ENCODE measurements at places on chromosomes 6 and 20. TPM values are rescaled to one million over a fixed set of nuclear protein-coding genes. Genes with fewer than 3 reads are reported as not detected.

The BMP2 gene
- total RNA-seq = 8.7 TPM

The E2F3 gene
- total RNA-seq = 5.4 TPM

The ZKSCAN4 gene
- total RNA-seq = 8.0 TPM

The THBS2 gene
- 94.3 TPM for total RNA-seq

The TRIM10 gene
- 2.2 TPM for total RNA-seq

The EPHA7 gene
- total RNA-seq = 90.2 TPM

- no peaks in the 10 kb centered on the region for H3K36me3 ChIP-seq
- no peaks in the 10 kb centered on the region for H3K4me1 ChIP-seq
- no peak overlapping the region for H3K27ac ChIP-seq
- peaks cover 79% of the 10 kb centered on the region for H3K27me3 ChIP-seq
Measured at GRCh38 chr6:149978610-149979009, 14.9 kb downstream of the ULBP1 start.

GRCh38 chr6:87482366-87482765, 9.6 kb downstream of the SLC35A1 start:
- DNase-seq = no peak
- no peaks in the 10 kb centered on the region for H3K27me3 ChIP-seq
- no peak overlapping the region for H3K4me3 ChIP-seq
- H3K4me1 ChIP-seq = no peaks in the 10 kb centered on the region
- no peaks in the 10 kb centered on the region for H3K36me3 ChIP-seq

- DNase-seq = peak; percentile 63
- H3K36me3 ChIP-seq = no peaks in the 10 kb centered on the region
- H3K4me3 ChIP-seq = no peak overlapping the region
- no peaks in the 10 kb centered on the region for H3K4me1 ChIP-seq
- H3K27me3 ChIP-seq = no peaks in the 10 kb centered on the region
- H3K27ac ChIP-seq = no peak overlapping the region
Measured at GRCh38 chr6:125310994-125311649, 9.4 kb upstream of the HDDC2 start.

DNA sequence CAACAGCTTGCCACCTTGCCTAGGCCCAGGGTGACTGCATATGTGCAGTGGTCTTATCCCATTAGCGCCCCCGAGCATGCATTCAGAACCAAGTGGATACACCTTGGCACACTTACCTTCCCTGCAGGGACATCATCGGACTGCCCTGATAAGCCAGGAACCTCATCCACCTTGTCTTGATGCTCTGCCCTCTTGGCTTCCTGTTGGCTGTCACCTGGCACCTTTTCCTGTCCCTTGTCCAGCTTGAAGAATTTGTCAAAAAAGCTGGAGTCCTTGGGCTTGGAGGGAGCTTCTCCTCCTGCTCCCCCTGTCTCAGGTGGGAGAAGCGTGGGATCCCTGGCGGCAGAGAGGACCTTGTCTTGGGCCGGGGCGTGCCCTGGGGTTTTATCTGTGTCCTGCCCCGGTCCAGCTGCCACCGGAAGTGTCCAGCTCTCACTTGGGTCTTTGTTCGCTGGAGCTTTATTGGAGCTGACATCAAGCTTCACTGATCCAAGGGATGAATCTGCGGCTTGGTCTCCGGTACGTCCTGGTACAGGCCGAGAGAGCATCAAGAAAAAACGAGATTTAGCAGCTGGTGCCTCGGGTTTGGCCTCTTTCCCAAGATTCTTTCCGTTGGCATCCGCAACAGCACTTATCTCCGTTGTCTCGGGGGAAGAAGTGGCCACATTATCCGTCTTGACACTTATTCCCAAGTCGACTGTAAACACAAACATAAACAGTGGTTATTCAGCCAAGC, 42.0 kb downstream of the BCAS1 start:
- no peak for DNase-seq
- H3K4me3 ChIP-seq = peak overlapping the region; percentile 26
- H3K27ac ChIP-seq = no peak overlapping the region
- no peaks in the 10 kb centered on the region for H3K27me3 ChIP-seq
- H3K36me3 ChIP-seq = no peaks in the 10 kb centered on the region

GRCh38 chr6:41584668-41585205, 38.6 kb downstream of the FOXP4 start:
- H3K4me1 ChIP-seq = peaks cover 53% of the 10 kb centered on the region
- H3K27ac ChIP-seq = no peak overlapping the region
- no peak overlapping the region for H3K4me3 ChIP-seq
- no peak for DNase-seq
